ENCODE measurements at places on chromosomes 3 and 15.

GRCh38 chr3:65483480-65483879 is 555.2 kb downstream of the MAGI1 start:
- DNase-seq = peak; percentile 44

DNA sequence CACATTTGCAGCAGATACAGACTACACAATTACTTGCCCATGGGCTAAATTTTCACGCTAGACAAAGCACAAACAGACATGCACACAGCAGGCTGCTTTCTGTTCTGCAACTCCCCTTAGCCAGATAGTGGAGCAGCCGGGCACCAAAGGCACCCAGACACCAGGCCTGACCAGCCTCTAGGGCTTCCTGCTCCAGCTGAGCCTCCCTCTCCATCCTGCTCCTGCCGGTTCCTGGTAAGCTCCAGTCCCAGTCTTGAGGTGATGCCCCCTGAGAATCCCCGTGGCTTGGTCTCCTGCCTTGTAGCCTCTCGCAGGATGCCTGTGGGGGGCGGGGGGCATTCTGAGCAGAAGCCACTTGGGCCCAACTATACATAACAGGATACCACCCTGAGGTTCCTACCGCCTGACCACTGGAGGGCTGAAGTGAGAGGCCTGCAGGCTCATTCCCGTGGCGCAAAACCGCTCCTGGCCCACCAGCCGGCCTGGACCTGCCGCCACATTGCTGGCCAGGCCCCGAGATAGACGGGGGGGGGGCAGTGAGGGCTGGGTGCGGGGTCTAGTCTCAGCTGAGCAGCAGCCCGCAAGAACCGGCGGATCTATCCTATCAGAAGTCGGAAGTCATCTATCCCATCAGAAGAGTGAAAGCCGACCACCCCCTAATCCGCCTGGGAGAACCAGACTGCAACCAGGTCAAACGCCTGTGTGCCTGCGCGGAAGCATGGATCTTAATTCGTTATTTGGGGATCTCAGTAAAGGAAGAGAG is 3.9 kb downstream of the FOXL2 start:
- no peak for DNase-seq

GRCh38 chr3:110494728-110495127 is 576.9 kb upstream of the NECTIN3 start:
- no peak for DNase-seq

GRCh38 chr3:197298945-197299854 is 788 bp upstream of the DLG1 start:
- peak; percentile 26 for DNase-seq

DNA sequence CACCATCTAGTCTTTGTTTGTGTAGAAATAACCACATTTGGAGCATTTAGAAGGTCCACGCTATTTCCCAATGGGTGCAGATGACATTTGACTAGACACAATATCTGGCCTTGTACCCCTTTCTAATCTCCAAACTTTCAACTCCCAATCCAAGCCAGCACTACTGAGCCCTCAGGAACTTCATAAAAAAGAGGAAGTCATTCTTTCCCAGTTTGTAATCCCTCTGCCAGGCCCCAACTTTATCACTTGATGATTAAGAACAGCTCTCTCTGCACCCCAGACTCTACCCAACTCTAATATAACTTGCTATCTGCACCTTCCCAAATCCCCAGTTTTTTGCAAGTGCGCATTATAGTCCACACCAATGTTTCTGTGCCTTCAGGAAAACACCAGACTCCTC is 170.2 kb downstream of the KCNMB2 start:
- no peak for DNase-seq

DNA sequence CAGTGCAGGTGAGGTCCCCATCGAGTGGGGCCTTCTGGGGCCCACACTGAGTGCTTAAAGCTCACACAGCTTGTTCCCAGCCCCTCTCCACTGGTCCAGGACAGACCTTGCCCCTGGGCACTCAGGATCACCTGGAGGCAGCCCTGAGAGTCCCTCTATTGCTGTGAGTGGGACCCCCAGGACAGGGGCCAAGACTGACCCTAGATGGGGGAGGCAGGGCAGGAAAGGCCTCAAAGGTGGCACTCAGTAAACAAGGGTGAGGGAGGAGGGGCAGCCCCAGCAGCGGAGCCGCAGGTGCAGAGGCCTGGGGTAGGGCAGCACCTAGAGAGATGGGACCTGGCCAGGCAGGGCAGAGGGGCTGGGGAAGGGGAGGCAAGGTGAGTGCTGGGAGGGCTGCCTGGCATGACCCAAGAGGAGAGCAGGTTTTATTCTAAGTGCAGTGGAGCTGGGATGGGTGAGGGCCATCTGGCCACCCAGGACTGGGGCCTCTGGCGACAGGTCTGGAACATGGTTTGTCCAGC is 27.9 kb downstream of the CFAP100 start:
- DNase-seq = no peak

DNA sequence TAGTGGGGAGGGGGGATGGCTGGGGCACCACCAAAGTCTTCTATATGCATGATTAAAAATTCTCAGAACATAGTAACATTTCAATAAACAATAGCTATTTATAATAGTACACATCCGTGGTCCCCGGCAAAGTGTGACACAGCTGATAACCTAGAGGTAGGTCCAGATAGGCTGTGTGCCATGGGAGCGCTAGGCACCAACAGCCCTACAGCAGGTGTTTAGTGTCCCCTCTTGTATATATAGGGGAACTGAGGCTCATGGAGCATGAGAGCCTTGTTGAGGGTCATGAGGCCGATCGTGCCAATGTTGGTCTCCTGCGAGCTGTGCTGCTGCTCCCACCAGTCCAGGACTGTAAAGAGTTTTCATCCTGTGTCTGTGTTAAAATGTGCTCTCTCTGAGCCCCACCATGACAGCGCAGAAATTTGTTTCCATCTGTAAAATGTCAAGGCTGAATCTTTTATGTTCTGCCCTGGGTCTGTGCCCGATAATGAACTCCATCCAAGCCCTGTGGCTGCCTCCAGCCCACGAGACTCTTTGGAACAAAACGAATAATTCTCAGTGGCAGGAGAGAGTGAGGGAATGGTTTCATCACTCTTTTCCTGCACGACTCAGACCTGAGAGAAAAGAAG is 14.5 kb downstream of the TMEM158 start:
- DNase-seq = no peak

GRCh38 chr15:99443768-99444446 is 121.9 kb upstream of the MEF2A start:
- no peak for DNase-seq

DNA sequence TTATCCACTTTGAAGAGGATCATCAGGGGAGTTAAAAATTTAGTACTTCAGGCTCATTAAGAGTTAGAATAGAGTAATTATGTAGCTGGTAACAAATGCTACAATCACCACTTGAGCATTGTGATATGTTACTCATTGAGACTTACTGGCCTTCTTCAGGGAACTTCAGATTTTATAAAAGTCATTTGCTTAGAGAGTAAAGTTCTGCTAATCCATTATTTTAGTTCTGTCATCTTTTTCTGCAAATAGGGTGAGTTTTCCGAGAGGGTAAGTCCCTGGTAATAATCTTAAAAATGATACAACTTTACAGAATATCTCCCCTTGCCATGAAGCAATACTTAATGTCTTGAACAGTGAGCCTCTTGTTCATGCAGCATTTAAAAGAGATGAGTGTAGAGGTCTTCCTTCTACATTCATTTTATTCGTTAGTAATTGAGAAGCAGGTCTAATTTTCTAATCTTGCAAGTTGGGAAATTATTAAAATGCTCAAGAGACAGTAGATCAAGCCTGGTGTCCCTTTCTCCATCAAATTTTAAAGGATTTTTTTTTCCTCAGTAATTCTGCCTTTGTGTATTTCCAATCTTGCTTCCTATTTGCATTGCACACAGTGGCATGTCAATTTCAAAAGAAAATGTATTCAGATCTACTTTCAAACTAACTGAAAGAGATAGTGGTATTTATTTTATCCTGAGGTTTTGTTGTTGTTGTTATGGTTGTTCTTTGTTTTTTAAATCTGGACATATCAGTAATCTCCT is 52.6 kb downstream of the MBNL1 start:
- no peak for DNase-seq

GRCh38 chr3:16520970-16521881 is 7.7 kb upstream of the RFTN1 start:
- no peak for DNase-seq

- DNase-seq = no peak
Measured at GRCh38 chr3:94176988-94177745, 114.3 kb downstream of the NSUN3 start.

DNA sequence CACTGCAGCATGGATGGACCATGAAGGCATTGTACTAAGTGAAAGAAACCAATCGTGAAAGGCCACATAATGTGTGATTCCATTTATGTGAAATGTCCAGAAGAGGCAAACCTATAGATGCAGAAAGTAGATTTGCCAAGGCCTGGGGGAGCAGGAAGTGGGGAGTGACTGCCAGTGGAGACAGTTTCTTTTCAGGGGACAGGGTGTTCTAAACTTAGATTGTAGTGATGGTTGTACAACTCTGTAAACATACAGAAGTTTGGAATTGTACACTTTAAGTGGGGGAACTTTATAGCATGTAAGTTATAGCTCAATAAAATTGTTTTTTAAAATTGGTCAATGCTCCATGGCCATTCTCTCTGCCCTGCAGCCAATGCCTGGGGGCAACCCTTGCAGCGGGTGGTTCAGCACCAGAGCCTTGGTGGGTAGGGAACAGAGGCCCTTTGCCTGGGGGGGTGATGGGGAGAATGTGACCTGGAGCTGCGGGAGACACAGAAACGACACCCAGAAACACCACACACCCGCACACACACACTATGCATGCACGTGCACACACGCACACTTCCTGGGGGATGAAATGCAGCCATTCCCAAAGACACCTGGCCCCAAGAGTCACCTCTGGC is 43.1 kb downstream of the DNAJB8 start:
- no peak for DNase-seq

GRCh38 chr15:49622561-49622960 is 1.7 kb downstream of the DTWD1 start:
- no peak for DNase-seq

DNA sequence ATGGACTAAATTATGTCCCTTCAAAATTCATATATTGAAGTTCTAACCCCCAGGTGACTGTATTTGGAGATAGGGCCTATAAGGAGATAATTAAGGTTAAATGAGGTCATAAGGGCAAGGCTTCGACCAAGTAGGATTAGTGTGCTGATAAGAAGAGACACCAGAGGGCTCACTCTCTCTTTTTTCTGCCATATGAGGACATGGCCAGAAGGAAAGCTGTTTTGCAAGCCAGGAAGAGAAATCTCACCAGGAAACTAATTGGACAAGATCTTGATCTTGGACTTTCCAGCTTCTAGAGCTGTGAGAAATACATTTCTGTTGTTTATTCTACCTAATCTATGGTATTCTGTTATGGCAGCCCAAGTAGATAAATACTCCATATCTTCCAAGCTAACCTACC is 503.6 kb upstream of the NAALADL2 start:
- DNase-seq = no peak

DNA sequence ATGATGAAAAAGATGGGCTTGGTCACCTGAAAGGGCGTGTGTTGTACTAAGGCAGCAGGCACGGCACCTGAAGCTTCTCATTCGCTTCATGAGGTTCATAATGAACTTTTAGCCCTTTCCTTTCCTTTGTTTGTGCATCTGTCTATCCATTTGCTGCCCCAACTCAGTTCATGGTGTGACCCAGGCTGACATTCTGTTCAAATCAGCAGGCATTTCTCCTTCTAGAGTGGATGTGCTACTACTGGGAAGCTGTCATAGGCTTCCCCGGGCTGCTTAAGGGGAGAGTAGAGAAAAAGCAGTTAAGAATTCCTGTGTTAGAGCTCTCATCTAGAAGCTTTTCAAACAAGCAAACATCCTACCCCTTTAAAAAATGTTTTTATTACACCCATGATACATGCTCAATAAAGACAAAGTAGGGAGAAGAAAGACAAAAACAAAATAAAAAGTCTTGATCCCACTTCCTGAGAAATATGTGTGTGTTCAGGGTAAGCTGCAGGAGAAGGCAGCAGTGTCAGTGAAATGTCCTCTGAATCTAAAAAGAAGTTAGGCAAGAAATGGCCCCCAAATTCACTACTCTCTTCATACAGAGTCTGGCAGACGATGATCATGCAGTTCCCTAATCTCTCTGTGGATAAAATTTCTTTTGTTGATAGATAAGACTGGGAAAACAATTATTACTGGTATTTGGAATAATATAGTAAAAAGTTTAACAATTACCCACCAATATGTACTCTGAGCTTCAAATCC is 136.9 kb upstream of the PFN2 start:
- no peak for DNase-seq

GRCh38 chr3:107627962-107628542 is 105.3 kb downstream of the BBX start:
- no peak for DNase-seq

GRCh38 chr3:111764645-111765091 is 94.4 kb upstream of the PHLDB2 start:
- no peak for DNase-seq

GRCh38 chr3:12512534-12513118 is 28.3 kb downstream of the TSEN2 start:
- no peak for DNase-seq

DNA sequence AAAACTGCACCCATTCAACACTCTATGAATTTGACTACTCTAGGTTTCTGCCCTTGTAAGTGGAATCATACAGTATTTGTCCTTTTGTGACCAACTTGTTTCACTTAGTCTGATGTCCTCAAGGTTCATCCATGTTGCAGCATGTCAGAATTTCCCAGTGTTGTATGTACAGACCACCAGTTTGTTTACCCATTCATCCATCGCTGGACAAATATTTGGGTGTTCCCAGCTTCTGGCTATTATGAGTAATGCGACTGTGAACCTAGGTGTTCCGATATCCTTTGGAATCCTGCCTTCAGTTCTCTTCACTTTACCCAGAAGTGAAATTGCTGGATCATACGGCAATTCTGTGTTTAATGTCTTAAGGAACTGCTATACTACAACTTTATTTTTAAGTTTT is 12.6 kb downstream of the RPL32 start:
- DNase-seq = no peak

DNA sequence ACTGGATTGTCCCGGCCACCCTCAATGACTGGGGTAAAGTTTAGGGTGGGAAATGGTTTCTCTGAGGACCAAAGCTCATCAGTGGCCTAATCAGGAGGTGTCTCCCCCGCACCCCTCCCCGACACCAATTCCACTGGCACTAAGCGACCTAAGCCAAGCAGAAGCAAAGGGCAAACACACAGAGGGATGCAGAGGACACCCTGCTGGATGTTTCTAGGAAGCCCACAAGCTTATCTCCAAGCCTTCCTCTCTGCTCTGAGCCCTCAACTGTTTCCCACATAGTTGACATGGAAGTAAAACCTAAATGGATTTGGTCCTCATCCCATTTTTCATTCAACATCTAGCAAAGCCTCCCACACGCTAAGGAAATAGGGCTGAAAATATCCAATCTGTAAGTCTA is 68.5 kb downstream of the C3orf70 start:
- no peak for DNase-seq
